ENCODE measurements at places on chromosomes 13 and 19. TPM values are rescaled to one million over a fixed set of nuclear protein-coding genes. Genes with fewer than 3 reads are reported as not detected.

Gene ZNF552
- total RNA-seq = 3.8 TPM

Gene FCHO1
- total RNA-seq = under 0.01 TPM

DNA sequence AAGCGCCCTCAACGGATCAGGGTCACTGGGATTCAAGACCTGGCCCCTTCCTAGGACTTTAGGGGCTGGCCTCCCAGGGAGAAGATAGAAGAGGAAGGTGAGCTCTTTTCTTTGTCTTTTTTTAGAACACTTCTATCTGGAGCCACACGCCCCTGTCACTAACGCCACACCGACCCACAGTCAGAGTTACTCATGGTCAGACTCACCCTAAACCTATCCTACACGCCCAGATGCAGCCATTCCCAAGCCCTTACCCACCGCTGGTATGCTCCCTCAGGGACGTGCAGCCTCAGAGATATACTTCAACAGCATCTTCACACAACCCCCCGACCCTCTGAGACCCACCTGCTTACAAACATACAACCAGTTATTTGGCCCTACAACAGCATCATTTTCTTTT lies 29.9 kb upstream of the MUC16 start:
- H3K36me3 ChIP-seq = no peaks in the 10 kb centered on the region
- H3K4me1 ChIP-seq = no peaks in the 10 kb centered on the region
- no peak overlapping the region for H3K4me3 ChIP-seq
- H3K27me3 ChIP-seq = no peaks in the 10 kb centered on the region

DNA sequence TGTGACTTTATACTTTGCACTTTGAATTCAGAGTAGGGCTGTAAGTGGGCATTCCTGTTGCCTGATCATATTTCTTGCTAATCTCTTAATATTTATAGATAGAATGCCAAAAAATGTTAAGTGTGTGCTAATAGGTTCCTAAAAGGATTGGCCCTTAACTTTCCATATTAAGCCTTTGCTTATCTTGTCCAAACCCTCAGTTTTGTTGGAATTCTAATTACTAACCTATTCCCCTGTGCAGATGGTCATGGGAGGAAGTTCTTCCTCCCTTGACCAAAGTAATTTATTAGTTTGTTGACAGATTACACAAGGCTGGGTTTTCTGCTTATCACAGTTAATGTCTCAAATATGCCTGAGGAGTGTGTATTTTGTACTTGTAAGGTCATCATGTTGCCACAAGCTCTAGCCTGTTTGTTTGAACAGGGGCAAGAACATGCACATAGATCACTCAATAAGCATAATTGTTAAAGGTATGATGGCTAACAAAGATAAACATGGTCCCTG lies 541.1 kb upstream of the SPRY2 start:
- peak; percentile 73 for DNase-seq
- no peaks in the 10 kb centered on the region for H3K4me1 ChIP-seq
- H3K4me3 ChIP-seq = no peak overlapping the region

DNA sequence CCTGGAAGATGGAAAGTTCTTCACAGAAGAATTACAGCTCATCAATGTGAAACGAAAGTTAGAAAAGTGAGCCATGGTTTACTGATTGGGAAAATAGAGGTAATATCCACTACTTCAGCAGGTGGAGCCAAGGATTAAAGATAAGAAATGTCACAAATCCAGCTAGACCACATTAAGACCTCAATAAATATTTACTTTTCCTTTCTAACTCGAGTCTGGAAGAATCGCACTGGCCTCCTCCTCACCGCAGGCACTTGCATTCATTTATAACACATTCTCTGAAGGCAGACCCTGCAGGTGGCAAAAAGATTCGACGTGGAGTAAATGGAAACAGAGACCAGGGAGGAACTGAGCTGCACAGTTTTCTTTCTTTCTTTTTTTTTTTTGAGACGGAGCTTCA lies 7.4 kb downstream of the SLC35E1 start:
- H3K27me3 ChIP-seq = no peaks in the 10 kb centered on the region
- H3K36me3 ChIP-seq = peaks cover 16% of the 10 kb centered on the region
- no peak for DNase-seq
- no peak overlapping the region for H3K4me3 ChIP-seq
- no peaks in the 10 kb centered on the region for H3K4me1 ChIP-seq

- H3K4me3 ChIP-seq = no peak overlapping the region
- H3K27ac ChIP-seq = no peak overlapping the region
- peaks cover 15% of the 10 kb centered on the region for H3K4me1 ChIP-seq
- no peaks in the 10 kb centered on the region for H3K36me3 ChIP-seq
- no peak for DNase-seq
- H3K27me3 ChIP-seq = no peaks in the 10 kb centered on the region
These were observed 5.7 kb downstream of the OPA3 start for GRCh38 chr19:45578861-45579260.
